ENCODE measurements at places on chromosomes 5 and 9.

DNA sequence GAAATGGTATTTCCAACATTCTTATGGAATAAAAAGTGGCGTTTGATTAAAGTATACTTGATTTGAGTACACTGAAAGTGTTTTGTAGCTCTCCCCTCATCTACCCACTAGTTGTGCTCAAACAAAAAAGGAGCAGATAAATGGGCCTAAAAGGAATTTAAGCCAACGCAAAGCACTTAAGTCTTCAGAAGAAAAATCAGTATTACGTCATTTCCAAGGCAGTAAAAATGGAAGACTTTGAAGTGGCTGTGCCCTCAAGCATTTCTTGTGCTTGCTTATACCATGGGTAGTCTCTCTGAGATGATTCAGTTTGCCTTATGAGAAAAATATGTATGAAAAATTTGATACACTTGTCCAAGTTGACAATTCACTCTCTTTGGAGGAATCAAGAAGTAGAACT, 279.9 kb upstream of the CD180 start:
- no peak for DNase-seq

GRCh38 chr9:89845862-89846261, 241.1 kb downstream of the GADD45G start:
- DNase-seq: no peak

DNA sequence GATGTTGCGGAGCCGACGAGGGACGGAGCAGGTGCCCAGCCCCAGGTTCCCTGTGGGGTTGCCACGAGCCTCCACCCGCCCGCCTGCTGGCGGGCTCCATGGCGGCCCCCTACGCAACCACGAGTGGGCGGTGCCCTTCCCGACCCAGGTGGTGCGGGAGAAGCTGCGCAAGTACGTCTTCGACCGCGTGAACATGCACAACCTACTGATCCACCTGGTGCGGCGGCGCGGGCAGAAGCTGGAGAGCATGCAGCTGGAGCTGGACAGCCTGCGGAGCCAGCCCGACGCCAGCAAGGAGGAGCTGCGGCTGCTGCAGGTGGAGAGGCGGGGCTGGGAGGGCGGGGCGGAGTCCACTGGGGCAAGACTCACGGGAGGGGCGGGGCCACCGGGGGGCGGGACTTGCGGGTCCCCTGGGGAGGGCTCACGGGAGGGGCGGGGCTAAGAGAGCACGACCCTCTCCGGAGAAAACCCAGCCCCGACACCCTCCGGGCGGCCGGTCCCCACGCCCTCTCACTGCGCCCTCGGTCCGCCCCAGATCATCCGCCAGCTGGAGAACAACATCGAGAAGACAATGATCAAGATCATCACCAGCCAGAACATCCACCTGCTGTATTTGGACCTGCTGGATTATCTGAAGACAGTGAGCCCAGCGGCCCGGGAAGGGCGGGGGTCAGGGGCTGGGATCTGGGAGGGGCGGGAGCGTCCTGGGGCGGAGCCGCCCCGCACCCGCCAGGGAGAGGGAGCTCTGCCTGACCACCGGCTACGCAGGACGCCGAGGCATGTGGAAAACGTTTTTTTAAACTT, 3.9 kb downstream of the CCDC183 start:
- no peak for DNase-seq

GRCh38 chr5:169545762-169546161, 37.8 kb upstream of the SPDL1 start:
- DNase-seq: no peak

- DNase-seq: no peak
These were observed 93.2 kb downstream of the MYO10 start for GRCh38 chr5:16842896-16843295.

Measured in fibroblast of skin of left quadriceps (primary cell).